ENCODE measurements at places on chromosomes 5 and 9.

GRCh38 chr9:133125941-133126696 is 5.1 kb upstream of the RALGDS start:
- peak overlapping the region; percentile 58 for H3K27ac ChIP-seq
- peaks cover 7% of the 10 kb centered on the region for H3K36me3 ChIP-seq
- peak; percentile 83 for DNase-seq
- H3K27me3 ChIP-seq: no peaks in the 10 kb centered on the region
- peaks cover 69% of the 10 kb centered on the region for H3K4me1 ChIP-seq
- no peak overlapping the region for H3K4me3 ChIP-seq

DNA sequence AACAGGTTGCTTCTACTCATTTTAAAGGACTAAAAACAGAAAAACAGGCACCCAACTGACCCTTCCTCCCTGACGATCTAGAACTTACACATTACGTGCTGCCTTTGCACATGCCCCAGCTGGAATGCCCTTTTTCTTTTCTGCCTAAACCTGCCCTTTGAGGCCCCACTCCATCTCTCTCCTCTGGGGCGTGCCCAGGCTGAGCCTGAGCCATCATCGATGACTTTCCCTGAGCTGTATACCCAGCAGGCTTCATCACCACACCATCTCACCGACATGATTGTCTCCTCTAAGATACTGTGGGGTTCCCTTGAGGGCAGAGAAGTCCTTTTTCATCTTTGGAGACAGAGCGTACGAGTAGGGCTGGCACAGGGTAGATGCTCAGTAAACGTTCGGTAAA is 24.1 kb upstream of the GABBR2 start:
- peaks cover 5% of the 10 kb centered on the region for H3K27me3 ChIP-seq
- H3K36me3 ChIP-seq: peaks cover 20% of the 10 kb centered on the region
- no peak for DNase-seq
- no peak overlapping the region for H3K4me3 ChIP-seq
- no peaks in the 10 kb centered on the region for H3K4me1 ChIP-seq

GRCh38 chr5:52801329-52801728 is 13.6 kb downstream of the ITGA1 start:
- no peak for DNase-seq
- H3K27ac ChIP-seq: no peak overlapping the region
- H3K4me1 ChIP-seq: peaks cover 45% of the 10 kb centered on the region
- peak overlapping the region; percentile 34 for H3K4me3 ChIP-seq
- H3K36me3 ChIP-seq: no peaks in the 10 kb centered on the region
- H3K27me3 ChIP-seq: no peaks in the 10 kb centered on the region

- H3K4me1 ChIP-seq: no peaks in the 10 kb centered on the region
- no peak overlapping the region for H3K4me3 ChIP-seq
- H3K27ac ChIP-seq: no peak overlapping the region
- no peaks in the 10 kb centered on the region for H3K36me3 ChIP-seq
- DNase-seq: no peak
Observed at GRCh38 chr5:58315794-58316193, 144.1 kb downstream of the PLK2 start.

GRCh38 chr9:84754881-84755280 is 85.4 kb downstream of the NTRK2 start:
- H3K27ac ChIP-seq: no peak overlapping the region
- H3K27me3 ChIP-seq: no peaks in the 10 kb centered on the region
- H3K36me3 ChIP-seq: no peaks in the 10 kb centered on the region
